ENCODE measurements at places on chromosomes 5 and 9. TPM values are rescaled to one million over a fixed set of nuclear protein-coding genes. Genes with fewer than 3 reads are reported as not detected.

Gene MAMDC4
- total RNA-seq, result 2.2 TPM

Gene LCN12
- total RNA-seq, result not detected

GRCh38 chr5:111582451-111582850 lies 70.1 kb upstream of the STARD4 start:
- no peak for DNase-seq

- DNase-seq, result no peak
These were observed 389.3 kb upstream of the DMAC1 start for GRCh38 chr9:8188723-8189407.

DNA sequence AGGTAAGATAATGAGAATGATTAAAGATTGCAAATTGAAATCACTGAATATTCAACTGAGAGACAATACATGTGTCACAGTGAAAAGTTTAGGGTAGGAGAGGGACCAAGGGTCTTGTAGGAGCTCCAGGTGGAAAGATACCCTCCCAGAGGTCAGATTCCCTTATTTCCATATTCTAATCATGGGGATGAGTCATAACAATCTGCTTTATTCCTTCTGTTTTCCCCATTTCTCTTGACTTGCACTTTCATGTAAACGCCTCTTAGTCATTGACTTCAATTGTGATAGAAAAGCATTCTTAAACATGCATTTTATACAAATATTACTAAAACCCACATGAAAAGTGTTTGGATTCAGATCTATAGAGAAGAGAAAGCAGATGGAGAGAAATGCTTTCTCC lies 81.3 kb upstream of the CTSL start:
- DNase-seq, result no peak

DNA sequence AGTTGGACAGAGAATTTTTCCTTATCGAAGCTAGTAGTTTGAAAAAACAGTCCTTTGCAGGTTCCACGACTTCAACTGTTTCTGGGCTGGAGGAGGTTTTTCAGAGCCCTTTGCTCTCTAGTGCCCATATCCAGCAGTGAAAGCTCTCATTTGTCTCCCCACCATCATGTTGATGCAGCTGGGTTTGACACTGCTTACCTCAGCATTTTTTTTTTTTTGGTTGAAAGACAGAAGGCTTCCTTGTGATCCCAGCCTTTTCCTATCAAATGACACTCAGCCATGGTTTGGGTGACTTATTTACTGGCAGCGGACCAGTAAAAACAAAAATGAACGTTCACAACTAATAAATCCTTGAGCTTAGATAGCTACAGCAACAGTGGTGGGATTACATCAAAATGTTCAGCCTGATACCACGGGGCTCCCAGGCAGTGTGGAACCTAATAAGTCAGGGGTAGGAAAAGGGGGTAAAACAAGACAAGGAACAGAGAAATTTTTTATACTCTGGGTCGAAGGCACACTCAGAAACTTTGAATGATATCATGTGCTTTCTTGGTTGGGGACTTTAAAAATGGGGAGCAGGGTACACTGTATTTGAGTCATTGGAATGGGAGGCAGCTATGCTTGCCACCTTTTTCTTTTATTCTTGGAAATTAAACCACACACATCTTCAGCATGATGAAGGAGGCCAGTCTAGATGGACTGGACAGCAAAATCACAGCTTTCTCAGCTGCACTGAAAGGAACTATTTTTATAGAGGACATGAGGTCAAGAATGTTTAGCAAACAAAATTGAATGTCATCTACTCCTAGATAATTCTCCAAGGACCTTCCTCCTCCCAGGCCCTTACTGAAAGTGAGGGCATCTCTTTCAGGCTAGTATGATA lies 308.9 kb upstream of the MPDZ start:
- no peak for DNase-seq

- no peak for DNase-seq
These were observed 207.2 kb downstream of the NFIB start for GRCh38 chr9:14106699-14107098.

DNA sequence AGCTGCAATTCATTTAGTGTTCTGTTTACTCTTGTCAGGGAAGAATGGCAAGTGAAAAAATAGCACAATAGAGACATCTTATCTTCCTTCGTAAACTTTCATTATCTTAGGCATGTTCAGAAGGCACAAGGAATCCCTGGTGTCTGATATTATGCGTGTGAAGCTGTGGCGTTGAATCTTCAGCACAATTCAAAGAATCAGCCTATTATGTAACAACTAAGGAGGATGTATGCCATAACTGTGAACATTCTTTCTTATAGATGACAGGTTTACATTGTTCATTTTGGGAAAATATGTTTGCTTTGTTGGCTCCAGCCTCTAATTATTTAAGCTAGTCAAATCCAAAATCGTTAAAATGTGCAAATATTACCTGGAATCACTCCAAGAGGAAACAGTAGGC lies 446.1 kb downstream of the ANXA1 start:
- no peak for DNase-seq

DNA sequence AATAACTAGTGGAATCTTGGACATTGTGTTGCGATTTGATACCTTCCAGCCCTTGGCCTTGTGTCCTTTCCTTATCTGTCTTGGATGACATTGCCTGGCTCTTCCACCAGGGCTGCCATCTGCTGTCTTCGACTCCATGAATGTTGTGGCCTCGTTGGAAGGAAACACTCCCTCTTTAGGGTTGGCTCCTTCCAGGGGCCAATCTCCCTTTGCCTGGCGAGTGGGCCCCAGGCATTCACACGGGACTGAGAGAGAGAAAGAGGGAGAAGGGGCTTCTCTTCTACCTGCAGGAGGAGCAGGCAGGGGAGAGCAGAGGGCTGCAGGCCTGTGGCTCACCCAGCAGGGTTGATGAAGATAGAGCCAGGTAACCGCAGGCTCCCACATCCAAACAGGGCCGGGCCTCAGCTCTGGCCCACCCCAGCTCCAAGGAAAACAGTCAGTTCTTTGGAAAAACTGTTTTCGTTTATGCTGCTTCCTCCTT lies 31.3 kb downstream of the FGF1 start:
- DNase-seq, result no peak

DNA sequence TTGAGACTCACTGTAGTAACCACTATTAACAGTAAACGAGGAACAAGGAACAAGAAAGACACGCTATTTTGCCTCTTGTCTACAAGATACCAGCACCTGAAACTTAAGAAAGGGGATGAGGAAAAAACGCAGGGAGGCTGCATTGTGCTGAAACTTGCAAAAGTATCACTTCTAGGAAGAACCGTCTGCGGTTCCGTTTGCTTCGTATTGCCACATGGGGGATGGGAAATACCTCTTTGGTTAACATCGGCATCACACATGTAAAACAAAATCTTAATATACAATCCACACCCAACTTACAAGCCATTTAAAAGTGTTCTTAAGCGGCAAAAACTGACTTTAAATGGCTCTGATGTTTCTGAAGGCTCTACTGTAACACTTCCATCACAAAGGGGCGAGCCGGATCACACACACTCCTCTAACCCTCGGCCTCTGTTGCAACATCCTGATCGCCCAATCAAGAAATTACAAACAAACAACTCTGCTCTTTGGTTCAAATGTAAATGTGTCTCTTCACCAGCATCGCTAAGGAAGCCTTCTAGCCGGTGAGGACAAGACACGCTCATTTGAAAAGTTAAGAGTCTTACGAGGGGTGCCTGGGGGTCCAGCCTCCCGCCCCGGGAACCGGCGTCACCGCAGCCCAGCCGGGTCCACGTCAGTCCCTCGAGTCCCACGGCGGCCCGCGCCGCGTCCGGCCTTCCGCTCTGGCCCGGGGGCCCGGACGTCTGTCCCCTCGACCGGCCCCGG lies 621 bp downstream of the SEC16A start:
- DNase-seq, result no peak
